ENCODE measurements at places on chromosomes 4 and X.
A peak's percentile ranks its signal among the peaks of the same experiment; 100 is the strongest.

DNA sequence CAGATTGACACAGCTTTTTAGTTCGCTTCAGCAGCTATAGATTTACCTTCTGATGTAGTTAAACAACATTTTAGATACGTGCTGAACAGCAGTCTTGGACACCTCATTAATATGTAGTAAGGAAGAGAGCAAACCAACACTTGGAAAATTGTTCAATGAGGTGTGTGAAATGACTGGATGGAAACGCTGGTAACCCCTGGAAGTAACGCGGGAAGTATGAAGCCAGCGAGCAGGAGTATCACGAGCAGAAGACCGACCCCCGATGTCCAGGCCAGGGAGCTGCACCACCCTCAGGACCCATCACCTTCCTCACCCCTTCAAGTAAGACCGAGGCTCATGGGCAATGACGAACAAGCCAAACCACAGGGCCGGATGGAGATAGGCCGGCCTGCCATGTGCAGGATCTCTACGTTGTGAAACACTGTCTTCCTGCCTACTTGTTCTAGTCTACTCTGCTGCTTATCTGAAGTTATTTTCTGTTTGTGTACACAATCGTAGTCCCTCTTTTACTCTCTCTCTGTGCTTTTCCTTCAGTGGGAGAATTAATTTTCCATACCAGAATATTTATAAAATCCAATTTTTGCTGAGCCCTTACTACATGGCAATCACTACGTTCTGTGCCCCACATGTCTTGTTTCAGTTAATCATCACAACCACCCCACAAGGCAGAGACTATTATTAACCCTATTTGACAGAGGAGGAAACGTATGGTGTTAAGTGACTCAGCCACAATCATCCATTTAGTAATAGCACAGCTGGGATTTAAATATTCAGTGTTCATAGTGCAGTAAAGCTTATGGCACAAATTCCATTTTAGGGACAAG, 221.7 kb downstream of the APBB2 start:
- peak; percentile 60 for DNase-seq

GRCh38 chrX:18491587-18492340, 66.4 kb downstream of the CDKL5 start:
- DNase-seq, result no peak

GRCh38 chrX:29488919-29489318, 726.4 kb upstream of the MAGEB2 start:
- DNase-seq, result no peak

DNA sequence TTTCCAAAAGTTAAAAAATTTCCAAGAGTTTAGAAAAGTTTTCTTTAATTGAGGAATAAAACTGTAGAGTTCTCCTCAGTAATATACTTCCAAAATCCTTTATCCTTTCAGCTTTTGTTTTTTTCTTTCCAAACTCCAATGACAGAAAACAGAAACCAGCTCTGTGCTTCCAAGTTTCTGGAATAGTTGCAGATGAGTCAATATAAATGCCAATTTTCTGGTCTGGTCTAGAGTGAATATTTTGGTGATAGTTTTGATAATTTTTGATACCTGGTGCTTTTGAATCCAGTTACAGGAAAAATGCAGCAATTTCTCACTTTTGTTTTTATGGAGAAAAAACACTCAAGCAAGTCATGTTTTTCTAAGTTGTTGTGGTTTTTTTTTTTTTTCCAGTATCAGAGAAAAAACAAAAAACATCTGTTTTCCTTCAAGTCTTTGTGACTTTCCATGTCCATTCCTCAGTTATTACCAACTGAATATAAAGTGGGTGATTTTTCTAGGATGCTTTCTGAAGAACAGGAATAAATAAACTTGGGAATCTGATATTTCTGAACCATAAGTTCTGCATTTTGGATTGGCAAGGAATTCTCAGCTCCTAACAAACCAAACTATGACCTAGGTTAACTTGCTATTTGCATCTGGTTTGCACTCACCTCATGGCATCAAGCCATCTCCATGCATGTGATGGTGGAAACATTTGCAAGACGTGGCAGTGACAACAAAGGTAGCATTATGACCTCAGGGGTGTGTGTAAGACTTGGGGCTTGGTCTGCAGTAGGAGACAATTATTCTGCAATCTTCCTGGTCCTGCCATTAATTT, 139.1 kb downstream of the VEGFC start:
- DNase-seq, result no peak

GRCh38 chr4:47251348-47252135, 212.0 kb downstream of the COMMD8 start:
- DNase-seq, result no peak

- DNase-seq, result no peak
Measured at GRCh38 chr4:2907706-2908293, 55.4 kb downstream of the NOP14 start.

GRCh38 chrX:150880808-150881165, 17.7 kb downstream of the CD99L2 start:
- DNase-seq, result no peak

DNA sequence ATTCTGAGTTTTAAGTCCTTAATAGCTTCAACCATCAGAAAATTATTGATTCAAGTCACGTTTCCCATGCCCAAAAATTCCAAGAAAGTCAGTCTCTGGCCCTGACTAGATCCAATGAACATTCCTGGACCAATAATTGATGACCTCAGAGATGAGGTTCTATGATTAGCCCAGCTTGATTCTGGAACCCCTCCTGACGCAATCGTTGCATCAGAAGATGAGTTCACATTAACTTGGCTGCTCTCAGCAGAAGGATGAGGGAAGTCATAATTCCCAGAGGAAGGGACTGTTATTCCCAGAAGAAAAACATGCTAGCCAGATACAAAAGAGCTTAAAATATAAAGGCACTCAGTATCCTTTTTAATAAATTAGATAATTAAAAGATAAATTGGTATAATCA, 34.3 kb upstream of the CPEB2 start:
- no peak for DNase-seq

DNA sequence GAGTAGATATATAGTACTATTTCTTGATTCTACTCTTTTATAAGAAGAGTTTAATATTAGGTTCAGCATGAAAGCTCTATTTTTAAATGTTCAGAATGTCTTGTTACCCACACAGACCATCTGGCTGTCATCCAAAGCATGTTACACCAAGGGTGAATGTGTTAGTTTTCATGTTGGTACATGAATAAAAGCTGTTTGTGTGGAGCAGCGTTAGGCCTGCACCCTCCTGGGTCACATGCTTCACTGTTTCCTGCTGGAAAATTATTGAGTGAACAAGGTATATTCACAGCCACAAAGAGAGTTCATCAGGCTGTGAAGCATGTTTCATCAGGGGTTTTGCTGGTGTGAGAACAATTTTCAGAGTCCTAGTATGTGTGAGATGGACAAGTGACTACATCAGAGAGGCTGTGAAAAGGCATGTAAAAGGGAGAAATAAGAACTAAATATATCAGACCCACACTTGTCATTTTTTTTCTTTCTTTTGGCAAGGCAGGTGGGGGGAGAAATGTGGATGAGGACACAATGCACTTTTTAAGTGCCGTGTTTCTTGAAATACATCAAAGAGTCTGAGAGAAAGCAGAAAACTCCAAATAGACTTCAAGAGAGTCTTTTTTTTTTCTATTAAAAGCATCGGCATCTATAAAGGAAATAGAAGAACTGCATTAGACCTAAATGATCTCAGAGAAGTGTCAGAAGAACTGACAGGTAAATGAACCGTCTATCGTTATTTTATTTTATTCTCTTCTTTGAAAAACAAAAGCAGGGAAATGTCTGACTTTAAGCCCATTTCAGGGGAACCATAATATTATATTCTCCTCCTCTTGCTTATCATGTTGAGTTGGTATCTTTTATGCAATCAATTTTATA, 2429.7 kb downstream of the PCDH7 start:
- DNase-seq, result no peak

DNA sequence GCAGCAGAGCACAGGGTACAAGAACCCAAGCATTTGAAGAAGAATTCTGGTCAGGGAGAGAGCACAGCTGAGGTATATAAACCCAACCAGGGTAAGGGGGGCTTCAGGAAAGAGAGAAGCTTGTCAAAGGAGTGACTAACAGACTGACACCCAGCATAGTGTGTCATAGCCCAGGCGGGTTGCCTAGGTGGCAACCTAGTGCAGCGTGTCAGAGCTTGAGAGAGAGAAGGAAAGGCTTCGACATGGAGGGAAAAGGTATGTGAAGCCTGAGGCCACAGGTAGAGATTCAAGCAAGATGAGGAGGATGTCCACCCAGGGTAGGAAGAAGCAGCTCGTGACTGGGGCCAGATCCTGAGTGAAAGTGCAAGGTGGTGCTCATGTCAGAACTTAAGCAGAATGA, 8.5 kb upstream of the ANTXR2 start:
- no peak for DNase-seq

DNA sequence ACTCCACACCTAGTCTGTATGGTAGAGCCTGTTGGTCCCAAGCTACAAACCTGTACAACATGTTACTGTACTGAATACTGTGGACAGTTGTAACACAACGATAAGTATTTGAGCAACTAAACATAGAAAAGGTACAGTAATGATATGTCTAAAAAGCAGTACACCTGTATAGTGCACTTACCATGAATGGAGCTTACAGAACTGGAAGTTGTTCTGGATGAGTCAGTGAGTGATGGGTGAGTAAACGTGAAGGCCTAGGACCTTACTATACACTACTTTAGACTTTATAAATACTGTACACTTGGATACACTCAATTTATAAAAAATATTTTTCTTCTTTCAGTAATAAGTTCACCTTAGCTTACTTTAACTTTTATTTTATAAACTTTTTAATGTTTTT, 104.0 kb downstream of the TMA16 start:
- DNase-seq, result no peak

GRCh38 chrX:3046253-3047240, 5.3 kb downstream of the ARSF start:
- DNase-seq, result no peak

DNA sequence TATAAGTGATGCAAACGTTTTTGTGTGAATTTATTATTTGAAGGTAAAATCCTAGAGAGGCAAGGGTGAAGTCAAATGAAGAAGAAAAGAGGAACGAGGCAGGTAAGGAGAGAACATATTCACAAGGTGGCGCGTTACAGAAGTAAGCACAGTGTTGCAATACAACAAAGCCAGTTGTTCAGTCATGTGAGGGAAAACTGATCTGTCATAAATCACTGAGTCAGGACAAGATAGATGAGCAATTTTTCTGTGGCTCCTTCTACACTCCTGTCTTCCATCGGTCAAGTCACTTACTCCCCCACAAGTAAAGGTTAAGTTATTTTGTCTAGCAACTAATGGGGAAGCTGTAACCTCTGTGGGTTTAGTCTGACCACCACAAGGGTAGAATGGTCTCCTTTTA, 203.0 kb upstream of the GK2 start:
- no peak for DNase-seq

- DNase-seq, result peak; percentile 5
Measured at GRCh38 chrX:136310411-136310810, 9.6 kb downstream of the ADGRG4 start.

DNA sequence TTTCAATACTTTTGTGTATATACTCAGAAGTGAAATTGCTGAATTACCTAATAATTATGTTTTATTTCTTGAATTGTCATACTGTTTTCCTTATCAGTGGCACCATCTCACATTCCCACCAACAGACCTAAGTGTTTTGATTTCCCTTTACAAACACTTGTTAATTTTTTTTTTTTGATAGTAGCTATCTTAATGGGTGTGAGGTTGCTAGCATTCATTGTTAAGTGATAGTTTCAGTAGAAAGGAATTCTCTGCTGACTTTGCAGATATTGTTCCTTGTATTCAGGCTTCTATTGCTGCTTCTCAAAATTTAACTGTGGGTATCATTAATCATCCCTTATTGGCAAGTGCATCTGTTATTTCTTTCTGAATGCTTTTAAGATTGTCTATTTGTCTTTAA, 927.5 kb upstream of the SLIT2 start:
- DNase-seq, result no peak

DNA sequence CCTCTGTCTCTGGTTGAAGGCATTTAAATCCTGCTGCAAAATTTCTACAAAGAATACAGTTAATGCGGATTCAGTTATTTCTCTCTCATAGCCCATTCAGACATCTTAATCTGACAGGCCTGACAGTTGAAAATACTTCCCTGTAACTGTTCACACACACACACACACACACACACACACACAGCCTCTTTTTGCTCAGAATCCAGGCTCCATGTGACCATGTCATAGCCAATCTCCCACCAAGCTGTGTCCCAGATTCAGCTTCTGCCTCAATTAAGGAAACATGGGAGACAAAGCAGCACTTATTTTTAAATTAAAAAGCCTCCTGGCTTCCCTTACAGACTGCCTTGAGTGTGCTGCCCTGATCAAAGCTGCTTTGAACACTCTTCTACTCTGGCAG, 49.3 kb upstream of the EFHC2 start:
- DNase-seq, result no peak

GRCh38 chr4:168336837-168337549, 18.4 kb upstream of the DDX60 start:
- DNase-seq, result no peak

DNA sequence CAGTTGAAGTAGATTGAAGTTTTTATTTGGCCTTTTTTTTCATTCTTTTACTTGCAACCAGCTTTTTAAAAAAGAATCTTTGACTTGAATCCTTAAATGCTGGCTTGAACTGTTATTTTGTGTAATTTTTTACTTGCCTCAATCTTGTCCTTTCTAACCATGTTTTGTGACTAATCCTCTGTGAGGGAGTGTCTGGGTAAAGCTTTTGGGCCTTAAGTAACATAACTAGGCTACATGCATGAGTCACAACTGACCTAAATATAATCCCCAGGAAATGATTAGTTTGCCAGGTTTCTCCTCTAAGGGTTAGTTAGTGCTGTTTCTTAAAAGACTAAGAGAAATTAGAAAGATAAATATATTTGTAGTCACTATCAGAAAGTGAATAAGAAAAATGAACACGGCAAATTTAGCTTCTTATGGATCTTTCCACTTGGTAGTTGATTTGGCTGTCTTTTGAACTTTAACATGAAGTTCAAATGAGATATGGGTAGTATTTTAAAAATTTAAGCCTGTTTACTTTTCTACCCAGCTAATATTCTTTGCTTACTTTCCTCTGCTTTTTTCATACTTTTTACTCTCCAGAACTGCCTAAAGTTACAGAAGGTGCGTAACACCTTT, 13.0 kb downstream of the EXOC1 start:
- DNase-seq, result peak; percentile 94

GRCh38 chrX:150258463-150259430, 104.4 kb upstream of the MAMLD1 start:
- no peak for DNase-seq

DNA sequence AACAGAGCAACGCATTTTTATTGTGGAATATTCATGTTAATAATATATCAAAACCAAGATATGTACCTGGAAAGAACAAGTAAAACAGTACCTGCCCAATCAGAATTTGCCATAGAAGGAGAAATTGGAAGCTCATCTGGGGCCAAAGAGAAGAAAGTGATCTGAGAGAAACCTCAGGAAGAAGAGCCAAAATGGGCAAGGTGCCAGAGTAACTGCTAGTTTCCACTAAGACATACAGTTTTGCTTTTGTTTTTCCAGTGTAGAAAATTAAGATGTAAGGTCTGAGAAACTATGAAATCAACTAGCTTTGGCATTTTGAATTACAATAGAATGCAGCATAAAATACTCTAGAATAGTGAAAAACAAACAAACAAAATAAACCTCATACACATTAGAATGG, 2201.2 kb downstream of the ARAP2 start:
- DNase-seq, result no peak
